ENCODE measurements at places on chromosomes 7 and 10. TPM values are rescaled to one million over a fixed set of nuclear protein-coding genes. Genes with fewer than 3 reads are reported as not detected.
A peak's percentile ranks its signal among the peaks of the same experiment; 100 is the strongest.

PNLIPRP3 gene
- not detected for total RNA-seq

SPDYE8 gene
- total RNA-seq = not detected

CLCN1 gene
- total RNA-seq = 0.08 TPM

STOX1 gene
- total RNA-seq = 0.31 TPM

PPP1R9A gene
- total RNA-seq = 0.42 TPM

LRRC17 gene
- not detected for total RNA-seq

GRCh38 chr10:104424719-104425118, 71.1 kb downstream of the CFAP58 start:
- H3K27me3 ChIP-seq = no peaks in the 10 kb centered on the region
- no peak overlapping the region for H3K4me3 ChIP-seq
- H3K36me3 ChIP-seq = no peaks in the 10 kb centered on the region
- DNase-seq = no peak
- no peaks in the 10 kb centered on the region for H3K4me1 ChIP-seq

GRCh38 chr7:121116396-121116795, 127.9 kb downstream of the CPED1 start:
- H3K4me1 ChIP-seq = no peaks in the 10 kb centered on the region
- H3K36me3 ChIP-seq = no peaks in the 10 kb centered on the region
- H3K27me3 ChIP-seq = peaks cover 8% of the 10 kb centered on the region
- no peak overlapping the region for H3K4me3 ChIP-seq

DNA sequence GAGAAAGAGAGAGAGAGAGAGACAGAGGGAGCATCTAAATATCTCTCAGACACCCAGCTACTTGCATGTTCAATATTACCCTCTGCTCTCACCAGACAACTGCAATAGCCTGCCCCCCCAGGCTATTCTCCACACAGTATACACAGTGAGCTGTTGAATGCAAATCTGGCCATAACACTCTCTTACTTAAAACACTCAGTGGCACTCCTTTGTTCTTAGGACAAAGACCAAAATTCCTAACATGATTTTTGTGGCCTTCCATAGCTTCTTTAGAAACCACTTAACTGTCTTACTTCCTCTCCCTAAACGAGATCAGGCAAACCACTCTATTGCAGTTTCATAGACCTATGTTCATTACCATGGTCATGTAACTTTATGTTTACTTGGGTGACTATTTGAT, 903.6 kb upstream of the AUTS2 start:
- H3K36me3 ChIP-seq = peaks cover 2% of the 10 kb centered on the region
- no peaks in the 10 kb centered on the region for H3K4me1 ChIP-seq
- no peak overlapping the region for H3K27ac ChIP-seq
- DNase-seq = no peak

- peak overlapping the region; percentile 55 for H3K4me3 ChIP-seq
- H3K27ac ChIP-seq = peak overlapping the region; percentile 92
- no peaks in the 10 kb centered on the region for H3K36me3 ChIP-seq
- DNase-seq = no peak
- peaks cover 2% of the 10 kb centered on the region for H3K27me3 ChIP-seq
Measured at GRCh38 chr7:150753826-150754603, 16.8 kb downstream of the GIMAP5 start.

DNA sequence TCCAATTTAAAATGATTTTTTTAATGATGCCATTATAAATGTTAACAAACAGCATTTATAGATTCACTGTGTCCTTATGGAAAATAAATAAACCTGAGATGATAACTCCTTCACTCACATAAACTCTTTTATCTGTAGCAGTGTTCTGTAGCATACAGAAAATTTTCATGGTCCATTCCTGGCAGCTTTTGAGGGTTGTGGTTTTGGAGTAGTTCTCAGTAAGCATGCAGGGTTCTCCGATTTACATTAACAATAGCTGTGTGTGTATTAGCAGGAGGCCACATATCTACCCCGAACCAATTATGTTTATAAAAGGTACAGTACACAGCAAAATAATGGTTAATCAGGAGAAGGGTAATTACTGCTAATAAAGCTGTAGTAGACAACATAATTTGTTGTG, 162.7 kb downstream of the CDCA7L start:
- DNase-seq = no peak
- no peaks in the 10 kb centered on the region for H3K36me3 ChIP-seq
- H3K27ac ChIP-seq = no peak overlapping the region
- H3K4me1 ChIP-seq = no peaks in the 10 kb centered on the region

GRCh38 chr7:15396210-15397158, 165.3 kb downstream of the AGMO start:
- no peaks in the 10 kb centered on the region for H3K36me3 ChIP-seq
- no peaks in the 10 kb centered on the region for H3K27me3 ChIP-seq
- H3K4me1 ChIP-seq = no peaks in the 10 kb centered on the region
- no peak overlapping the region for H3K27ac ChIP-seq

DNA sequence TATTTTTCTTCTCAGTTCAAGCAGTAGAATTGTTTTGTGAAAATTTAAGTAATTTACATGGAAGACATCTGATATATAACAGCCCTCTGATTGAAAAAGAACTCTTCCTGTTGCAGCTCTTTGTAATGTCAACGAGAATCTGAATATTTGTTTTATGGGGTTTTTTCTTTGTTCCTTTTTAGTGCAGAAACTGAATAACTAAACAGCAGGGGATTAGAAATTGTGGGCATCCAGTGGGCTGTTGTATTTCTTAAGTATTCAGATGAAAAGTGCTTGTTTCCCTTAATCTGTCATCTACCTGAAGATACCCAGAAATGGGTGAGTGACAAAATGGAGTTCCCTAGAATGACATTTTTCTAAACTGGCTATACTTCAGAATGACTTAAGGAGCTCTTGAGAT, 7.4 kb downstream of the ARL4A start:
- no peak for DNase-seq
- no peaks in the 10 kb centered on the region for H3K27me3 ChIP-seq
- H3K4me1 ChIP-seq = peaks cover 8% of the 10 kb centered on the region
- H3K27ac ChIP-seq = no peak overlapping the region

- no peaks in the 10 kb centered on the region for H3K4me1 ChIP-seq
- no peak for DNase-seq
- H3K36me3 ChIP-seq = no peaks in the 10 kb centered on the region
Measured at GRCh38 chr10:44382981-44383748, 1.7 kb downstream of the CXCL12 start.

GRCh38 chr10:58152673-58153263, 114.9 kb downstream of the IPMK start:
- no peak overlapping the region for H3K4me3 ChIP-seq
- H3K27me3 ChIP-seq = peaks cover 17% of the 10 kb centered on the region
- DNase-seq = peak; percentile 32
- no peak overlapping the region for H3K27ac ChIP-seq
- H3K36me3 ChIP-seq = no peaks in the 10 kb centered on the region

DNA sequence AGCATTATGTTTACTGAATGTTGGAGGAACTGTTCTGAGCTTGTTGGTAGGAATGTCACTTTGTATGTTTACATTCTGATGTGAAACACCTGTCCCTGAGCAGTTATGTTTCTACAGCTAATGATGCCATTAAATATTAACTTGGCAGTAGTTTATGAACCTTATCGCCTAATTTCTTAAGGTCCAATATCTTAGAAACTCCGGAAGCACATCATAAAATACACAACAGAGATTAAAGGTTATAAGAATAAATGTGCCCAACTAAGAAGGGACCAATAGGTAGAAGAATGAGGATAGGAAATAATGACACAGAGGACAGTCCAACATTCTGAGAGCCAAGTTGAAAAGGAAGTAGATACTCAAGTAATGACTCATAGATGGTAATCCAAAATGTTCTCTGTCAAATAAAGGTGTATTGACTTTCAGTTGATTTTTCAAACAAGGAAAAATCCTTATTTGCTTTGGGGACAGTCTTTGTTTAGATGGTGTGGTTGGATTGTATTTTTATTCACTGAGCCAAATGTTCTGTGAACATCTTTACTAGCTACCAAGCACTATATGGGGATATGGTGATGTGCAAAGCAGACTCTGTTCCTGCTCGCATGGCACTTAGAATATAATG, 31.9 kb downstream of the LCOR start:
- no peaks in the 10 kb centered on the region for H3K27me3 ChIP-seq
- peaks cover 9% of the 10 kb centered on the region for H3K4me1 ChIP-seq
- H3K36me3 ChIP-seq = peaks cover 28% of the 10 kb centered on the region
- no peak overlapping the region for H3K27ac ChIP-seq
- no peak overlapping the region for H3K4me3 ChIP-seq

- no peaks in the 10 kb centered on the region for H3K27me3 ChIP-seq
- no peak overlapping the region for H3K4me3 ChIP-seq
- no peaks in the 10 kb centered on the region for H3K36me3 ChIP-seq
- no peak for DNase-seq
- no peak overlapping the region for H3K27ac ChIP-seq
Measured at GRCh38 chr7:146720195-146720594, 603.6 kb downstream of the CNTNAP2 start.

DNA sequence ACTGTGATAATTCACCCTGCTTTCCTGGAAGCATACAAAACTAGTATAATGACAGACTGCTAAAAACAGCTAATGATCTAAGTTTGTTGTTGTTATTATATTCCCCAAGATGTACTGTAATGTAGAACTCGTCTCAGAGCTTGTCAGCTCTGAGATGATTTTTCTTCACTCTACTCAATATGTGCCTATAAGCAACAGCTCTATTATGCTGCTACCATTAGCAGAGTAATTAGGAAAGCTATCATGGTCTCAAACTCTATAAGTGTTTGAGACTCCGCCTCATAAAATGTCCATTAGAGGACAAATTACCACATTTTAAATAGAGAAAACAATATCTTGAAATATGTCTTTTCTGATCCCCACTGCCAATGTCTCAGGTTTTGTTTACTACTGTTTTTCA, 476.5 kb upstream of the PCDH15 start:
- DNase-seq = no peak
- H3K4me3 ChIP-seq = no peak overlapping the region
- H3K27me3 ChIP-seq = no peaks in the 10 kb centered on the region
- H3K27ac ChIP-seq = no peak overlapping the region

DNA sequence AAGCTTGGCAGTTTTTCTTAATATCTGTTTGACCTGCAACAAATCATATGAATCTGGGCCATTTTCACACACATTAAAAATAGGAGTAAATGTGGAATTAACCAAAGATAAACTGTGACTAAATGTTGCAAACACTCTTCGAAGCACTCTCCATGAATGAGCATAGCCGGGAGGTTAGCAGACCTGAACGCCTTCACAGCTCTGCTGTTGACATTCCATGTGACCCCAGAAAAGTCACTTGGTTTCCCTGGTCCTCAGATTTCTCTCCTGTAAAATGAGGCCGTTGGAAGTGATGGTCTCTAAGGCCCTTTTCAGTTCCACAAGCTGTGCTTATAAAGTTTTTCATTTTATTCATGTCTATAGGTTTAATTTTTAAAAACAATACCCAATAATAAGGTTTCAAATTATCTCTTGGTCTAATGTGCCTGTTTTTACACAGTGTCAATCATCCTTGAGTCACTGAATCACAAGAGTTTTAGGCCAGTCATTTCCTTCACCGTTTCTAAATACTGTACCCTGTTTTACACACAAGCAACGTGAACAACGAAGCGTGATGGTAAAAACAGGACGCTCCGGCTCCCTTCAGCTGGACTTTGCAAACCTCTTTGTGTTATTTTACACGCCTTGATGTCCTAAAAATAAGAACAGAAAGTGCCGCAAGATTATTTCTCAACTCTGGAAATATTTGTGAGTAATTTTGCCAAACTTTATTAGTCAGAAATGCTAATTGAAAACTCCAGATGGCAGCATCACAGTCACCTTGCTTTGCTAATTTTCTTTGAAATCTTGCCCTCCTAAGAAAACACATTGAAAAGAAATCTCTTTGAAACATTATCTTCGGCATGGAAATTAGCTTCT, 38.6 kb upstream of the MET start:
- H3K4me1 ChIP-seq = no peaks in the 10 kb centered on the region
- H3K4me3 ChIP-seq = no peak overlapping the region
- H3K36me3 ChIP-seq = no peaks in the 10 kb centered on the region
- H3K27me3 ChIP-seq = peaks cover 15% of the 10 kb centered on the region

DNA sequence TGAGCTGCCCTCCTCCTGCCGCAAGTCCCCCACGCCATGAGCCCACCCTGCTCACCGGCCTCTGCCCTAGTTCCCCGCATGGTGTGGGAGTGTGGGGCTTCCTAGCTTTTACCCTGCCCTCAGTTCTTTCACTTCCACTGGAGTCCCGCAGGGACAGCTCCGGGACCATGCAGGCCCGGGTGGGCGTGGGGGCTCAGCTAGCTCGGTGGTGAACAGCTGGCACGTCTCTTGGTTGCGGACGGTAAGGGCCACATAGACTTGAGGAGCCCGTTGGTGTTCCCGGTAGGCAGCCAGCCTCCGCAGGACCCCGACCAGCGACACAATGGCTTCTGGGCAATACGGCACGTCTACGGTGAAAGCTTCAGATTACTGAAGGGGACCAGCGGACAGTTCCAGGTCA, 108.9 kb upstream of the CCZ1B start:
- H3K36me3 ChIP-seq = no peaks in the 10 kb centered on the region
- no peak for DNase-seq
- H3K27ac ChIP-seq = no peak overlapping the region
- no peak overlapping the region for H3K4me3 ChIP-seq
- peaks cover 7% of the 10 kb centered on the region for H3K4me1 ChIP-seq

DNA sequence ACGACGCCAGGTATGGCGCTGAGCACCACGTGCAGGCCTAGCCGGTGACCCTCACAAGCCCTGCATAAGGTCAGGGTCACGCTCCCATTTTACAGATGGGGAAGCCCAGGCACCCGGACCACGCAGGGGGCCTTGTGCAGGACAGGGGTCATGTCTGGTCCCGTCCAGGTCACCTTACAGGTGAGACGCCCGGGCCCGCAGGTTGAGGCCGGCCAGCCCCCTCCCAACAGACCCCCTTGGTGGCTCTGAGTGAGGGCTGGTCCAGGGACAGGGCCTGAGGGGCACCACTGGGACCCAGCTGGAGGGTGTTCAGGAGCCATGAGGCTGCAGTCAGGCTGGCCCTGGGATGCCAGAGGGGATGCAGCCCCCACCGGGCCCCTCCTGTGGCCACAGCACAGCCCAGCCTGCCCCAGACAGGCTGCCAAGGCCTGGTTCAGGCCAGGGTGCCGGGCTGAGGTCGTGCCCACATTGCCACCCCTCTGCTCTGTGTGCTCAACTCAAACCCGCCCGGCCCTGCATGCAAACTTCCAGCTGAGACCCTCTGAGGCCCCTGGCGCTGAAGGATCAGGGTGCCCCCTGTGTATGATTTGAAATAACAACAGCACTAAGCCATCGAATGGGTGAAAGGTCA, 69.0 kb downstream of the PWWP2B start:
- H3K27me3 ChIP-seq = peaks cover 8% of the 10 kb centered on the region
- peaks cover 4% of the 10 kb centered on the region for H3K4me1 ChIP-seq
- H3K4me3 ChIP-seq = no peak overlapping the region
- no peaks in the 10 kb centered on the region for H3K36me3 ChIP-seq
- H3K27ac ChIP-seq = no peak overlapping the region

DNA sequence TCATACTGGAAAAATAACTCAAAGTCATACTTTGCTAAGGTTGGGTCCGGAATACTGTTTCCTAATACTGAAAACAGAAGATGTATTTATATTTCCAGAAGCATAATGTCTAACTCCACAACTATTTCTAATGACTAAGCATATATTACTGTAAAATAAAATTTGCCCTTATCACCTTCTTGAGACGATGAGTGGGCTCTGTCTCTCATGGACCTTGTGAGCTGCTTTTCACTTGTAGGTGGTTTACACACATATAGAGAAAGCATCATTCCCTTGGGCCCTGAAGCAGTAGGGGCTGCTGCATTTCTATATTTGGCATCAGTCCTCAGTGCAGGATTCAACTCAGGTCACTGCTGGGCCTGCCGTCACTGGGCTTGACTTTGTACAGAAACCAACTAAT, 10.7 kb upstream of the FAM13C start:
- no peaks in the 10 kb centered on the region for H3K27me3 ChIP-seq
- no peak for DNase-seq
- no peak overlapping the region for H3K4me3 ChIP-seq
- no peak overlapping the region for H3K27ac ChIP-seq

GRCh38 chr10:59090817-59091622, 85.4 kb upstream of the PHYHIPL start:
- no peak overlapping the region for H3K4me3 ChIP-seq
- no peaks in the 10 kb centered on the region for H3K36me3 ChIP-seq
- H3K4me1 ChIP-seq = no peaks in the 10 kb centered on the region
- no peak overlapping the region for H3K27ac ChIP-seq
- no peaks in the 10 kb centered on the region for H3K27me3 ChIP-seq

Data from activated naive CD8-positive, alpha-beta T cell treated with anti-CD3 and anti-CD28 coated beads, Interleukin-2, amount 10 ng/mL, durations not matched to agents 7 days and 5 days (primary cell).